ENCODE measurements at places on chromosomes 1 and 21.

DNA sequence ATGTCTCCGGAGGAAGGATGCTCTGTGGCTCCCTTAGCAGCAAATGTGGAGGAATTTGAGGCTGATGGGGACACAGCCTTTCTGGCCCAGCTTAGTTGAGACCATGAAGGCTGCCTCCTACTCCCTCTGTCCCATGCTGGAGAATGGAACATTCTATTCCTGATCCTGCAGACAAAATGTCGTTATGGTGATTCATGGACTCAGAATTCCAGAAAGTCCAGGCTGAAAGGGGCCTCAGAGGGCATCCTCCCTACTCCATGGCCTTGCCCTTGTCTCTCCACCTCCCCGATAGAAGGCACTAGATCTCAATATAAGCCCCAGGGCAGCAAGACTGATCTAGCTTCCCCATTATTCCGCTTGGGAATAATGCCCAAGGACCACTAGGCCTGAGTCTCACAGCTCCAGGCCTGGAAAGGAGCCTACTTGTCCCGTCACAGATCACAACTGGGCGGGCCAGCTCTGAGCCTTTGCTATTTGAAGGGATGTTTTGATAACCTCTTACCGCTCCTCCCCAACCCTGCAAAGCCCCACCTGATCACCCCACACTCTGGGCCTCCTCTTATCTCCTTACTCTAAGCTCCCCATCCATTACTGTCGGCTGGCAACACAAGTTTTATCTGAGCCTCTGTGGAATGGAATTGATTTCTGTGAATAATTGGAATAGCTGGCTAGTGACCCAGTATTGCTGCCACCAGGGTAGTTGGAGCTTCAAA lies 52.8 kb upstream of the TRABD2B start:
- no peak for DNase-seq

GRCh38 chr21:14312871-14313270 lies 70.1 kb downstream of the HSPA13 start:
- no peak for DNase-seq

DNA sequence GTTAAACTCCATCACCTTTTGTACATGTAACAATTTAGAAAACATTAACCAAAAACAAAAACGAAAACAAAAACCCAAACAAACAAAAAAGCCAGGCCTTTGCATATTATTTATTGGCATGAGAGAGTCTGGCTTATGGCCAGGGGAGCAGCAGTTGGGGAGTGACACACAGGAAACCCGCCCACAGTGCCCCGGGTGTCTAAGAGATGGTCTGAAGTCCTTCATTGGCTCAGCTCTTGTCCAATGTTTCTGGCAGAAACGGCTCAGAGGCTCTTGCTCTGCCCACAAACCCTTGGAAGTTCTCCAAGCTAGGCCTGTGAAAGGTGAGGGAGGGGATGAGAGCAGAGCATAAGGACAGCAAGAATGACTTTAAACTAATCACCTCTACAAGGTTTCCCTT lies 131.5 kb downstream of the CNIH3 start:
- DNase-seq = no peak

GRCh38 chr1:10698726-10699469 lies 97.5 kb downstream of the CASZ1 start:
- no peak for DNase-seq

GRCh38 chr1:67919274-67920072 lies 86.2 kb upstream of the GNG12 start:
- no peak for DNase-seq
